ENCODE measurements at places on chromosomes 13 and 19.

GRCh38 chr13:43244481-43244880 is 221.1 kb downstream of the DNAJC15 start:
- DNase-seq = no peak

- no peak for DNase-seq
Measured at GRCh38 chr13:112250788-112251445, 125.2 kb upstream of the SPACA7 start.

- peak; percentile 26 for DNase-seq
Measured at GRCh38 chr13:99281811-99282263, 23.7 kb upstream of the GPR18 start.

- no peak for DNase-seq
Measured at GRCh38 chr13:87777387-87777786, 106.2 kb downstream of the SLITRK5 start.

DNA sequence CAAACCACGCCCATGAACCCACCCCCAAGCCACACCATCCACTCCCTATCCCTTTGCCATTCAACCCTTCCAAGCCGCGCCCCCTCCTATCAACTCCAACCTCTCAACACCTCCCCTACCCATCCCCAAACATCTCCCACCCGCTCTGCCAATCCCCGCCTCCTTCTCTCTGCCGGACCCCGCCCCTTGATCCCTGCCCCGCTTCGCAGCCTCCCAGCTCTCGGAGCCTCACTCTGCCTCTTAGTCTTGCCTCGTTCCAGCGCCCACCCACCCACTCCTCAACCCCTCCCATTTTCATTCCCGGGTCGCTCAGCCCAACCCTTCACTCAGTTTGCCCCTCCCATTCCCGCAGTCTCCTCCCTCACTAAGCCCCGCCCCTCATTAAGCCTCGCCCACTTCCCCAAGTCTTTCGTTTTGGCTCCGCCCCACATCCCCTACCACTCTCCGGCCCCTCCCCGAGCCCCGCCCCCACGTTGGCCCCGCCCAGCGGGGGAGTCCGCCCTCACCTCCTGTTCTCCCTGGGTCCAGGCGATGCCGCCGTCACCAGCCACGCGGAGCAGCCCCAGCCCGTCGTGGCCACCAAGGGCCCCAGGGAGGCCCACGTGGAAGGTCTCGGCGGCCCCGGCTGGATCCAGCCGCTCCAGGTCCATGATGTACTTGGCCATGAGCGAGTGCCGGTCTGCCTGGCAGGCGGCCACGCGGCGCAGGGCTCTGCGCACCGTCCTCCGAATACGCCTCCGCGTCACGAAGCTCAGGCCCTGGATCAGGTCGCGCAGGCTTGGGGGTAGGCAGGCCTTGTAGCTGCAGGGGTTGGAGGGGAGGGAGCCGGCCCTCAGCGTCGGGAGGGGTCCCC is 5.7 kb downstream of the JAK3 start:
- peak; percentile 55 for DNase-seq

- DNase-seq = no peak
Measured at GRCh38 chr19:1521636-1522035, 2.2 kb upstream of the PLK5 start.

DNA sequence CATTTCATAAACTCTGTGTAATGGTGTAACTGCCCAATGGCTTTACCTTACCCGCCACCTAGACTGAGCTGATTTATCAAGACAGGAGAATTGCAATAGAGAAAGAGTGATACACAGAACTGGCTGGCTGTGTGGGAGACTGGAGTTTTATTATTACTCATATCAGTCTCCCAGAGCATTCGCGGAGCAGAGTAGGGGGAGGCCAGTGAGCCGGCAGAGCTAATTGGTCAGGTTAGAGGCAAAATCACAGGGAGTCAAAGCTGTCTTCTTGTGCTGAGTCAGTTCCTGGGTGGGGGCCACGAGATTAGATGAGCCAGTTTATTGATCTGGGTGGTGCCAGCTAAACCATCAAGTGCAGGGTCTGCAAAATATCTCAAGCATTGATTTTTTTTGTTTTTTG is 23.4 kb upstream of the SLITRK1 start:
- DNase-seq = no peak
